ENCODE measurements at places on chromosomes 12 and 14.

DNA sequence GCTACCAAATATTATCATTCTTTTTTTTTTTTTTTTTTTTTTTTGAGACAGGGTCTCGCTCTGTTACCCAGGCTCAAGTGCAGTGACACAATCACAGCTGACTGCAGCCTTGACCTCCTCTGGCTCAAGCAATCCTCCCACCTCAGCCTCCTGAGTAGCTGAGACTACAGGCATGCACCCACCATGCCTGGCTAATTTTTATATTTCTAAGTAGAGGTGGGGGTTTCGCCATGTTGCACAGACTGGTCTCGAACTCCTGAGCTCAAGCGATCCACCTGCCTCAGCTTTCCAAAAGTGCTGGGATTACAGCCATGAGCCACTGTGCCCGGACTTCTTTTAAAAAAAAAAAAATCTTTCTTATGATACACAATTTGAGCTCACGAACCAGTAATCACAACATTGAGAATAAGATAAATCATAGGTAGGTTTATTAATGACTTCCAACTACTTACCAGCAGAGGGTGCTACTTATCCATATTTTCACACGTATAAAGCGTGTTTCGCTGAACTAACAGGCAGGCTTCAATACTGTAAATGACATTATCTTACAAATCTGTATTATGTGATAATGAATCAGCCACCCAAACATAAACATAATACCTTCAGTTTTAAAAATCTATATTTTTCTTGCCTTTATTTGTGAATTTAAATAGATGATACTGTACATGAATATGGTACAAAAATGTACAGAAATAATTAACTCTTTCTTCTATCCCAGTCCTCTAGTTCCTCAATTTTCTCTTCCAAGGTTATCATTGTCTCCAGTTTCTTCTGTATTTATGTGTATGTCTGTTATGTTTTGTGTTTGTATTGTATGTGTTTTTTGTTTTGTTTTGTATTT, 42.5 kb upstream of the BCAT1 start:
- DNase-seq, result peak; percentile 8

GRCh38 chr12:111505601-111506036, 93.5 kb downstream of the ATXN2 start:
- DNase-seq, result no peak

DNA sequence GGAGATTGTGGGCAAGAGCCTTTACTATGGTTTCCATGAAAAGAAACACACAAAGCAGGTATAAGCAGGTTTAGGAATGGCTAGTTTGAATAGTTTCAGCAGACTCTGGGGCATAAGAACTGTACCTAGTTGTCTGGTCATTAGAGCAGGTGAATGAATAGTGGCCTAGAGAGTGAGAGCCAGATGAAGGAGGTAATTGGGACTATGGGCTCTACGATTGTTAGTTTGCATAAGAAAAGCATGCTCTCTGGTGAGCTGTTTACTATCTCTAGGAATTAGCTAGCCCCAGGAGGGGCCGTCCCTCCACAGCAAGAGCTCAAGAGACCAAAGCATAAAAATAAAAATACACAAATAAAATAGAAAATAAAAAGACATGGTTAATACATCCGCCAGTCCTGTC, 397.5 kb upstream of the GARIN6 start:
- DNase-seq, result no peak

- no peak for DNase-seq
Measured at GRCh38 chr12:67459173-67459572, 189.4 kb upstream of the DYRK2 start.

- no peak for DNase-seq
Measured at GRCh38 chr14:90140956-90141316, 79.1 kb downstream of the KCNK13 start.

GRCh38 chr12:50186681-50187080, 19.5 kb upstream of the CERS5 start:
- DNase-seq, result no peak

- DNase-seq, result no peak
Measured at GRCh38 chr12:98359856-98360255, 155.5 kb upstream of the TMPO start.

GRCh38 chr12:82047446-82047845, 288.3 kb upstream of the PPFIA2 start:
- DNase-seq, result no peak

DNA sequence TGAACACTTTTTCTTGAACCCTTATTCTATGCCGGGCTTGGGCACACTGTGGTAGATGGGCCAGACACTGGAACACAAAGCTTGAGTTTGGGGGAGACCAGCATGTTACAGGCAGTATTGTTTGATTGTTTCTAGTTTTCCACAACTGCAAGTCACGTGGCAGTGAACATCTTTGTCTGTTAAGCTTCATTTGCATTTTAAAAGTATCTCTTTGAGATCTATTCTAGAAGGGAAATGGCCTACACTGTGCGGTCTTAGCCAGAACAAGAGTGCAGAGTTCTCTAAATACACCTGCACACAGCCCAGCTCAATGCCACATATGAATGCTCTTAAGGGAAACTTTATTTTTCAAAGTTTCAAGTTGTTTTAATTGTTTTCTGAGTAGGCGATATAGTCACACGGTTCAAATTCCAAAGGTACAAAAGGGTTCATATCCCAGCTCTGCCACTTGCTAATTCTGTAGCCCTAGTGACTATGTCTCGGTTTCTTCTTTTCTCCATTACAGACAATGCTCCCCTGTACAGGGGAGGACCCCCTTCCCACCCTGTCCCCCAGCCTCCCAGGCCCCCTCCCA, 24.9 kb downstream of the RIN3 start:
- DNase-seq, result no peak

Measured in Calu3 (cell line).